M059J (cell line): ENCODE measurements at places on chromosomes 16 and 17.

DNA sequence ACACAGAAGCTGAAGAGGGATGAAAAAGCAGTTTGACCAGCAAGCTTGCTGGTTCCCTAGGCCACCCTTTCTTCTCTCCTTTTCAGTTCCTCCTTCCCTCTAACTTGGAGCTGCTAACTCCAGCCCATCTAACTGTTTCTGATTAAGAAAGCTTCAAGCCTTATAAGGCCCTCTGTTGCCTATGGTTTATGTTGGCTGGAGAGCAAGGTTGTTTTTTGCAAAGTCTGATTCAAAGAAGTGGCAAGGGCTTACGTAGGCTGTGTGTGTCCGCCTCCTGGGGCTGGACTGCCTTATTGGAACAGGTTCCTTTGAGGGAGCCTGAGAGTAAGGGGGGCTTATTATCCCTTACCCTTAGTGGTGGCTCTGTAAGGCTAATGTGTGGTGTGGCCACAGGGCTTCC is 7.1 kb downstream of the AKAP1 start:
- no peak for DNase-seq

GRCh38 chr17:1649844-1650501 is at the start of gene RILP:
Gene RILP, minus strand, starts transcription at chr17:1649866. Its CDS starts 62 bp downstream, at chr17:1649804.
- DNase-seq = peak; percentile 79

DNA sequence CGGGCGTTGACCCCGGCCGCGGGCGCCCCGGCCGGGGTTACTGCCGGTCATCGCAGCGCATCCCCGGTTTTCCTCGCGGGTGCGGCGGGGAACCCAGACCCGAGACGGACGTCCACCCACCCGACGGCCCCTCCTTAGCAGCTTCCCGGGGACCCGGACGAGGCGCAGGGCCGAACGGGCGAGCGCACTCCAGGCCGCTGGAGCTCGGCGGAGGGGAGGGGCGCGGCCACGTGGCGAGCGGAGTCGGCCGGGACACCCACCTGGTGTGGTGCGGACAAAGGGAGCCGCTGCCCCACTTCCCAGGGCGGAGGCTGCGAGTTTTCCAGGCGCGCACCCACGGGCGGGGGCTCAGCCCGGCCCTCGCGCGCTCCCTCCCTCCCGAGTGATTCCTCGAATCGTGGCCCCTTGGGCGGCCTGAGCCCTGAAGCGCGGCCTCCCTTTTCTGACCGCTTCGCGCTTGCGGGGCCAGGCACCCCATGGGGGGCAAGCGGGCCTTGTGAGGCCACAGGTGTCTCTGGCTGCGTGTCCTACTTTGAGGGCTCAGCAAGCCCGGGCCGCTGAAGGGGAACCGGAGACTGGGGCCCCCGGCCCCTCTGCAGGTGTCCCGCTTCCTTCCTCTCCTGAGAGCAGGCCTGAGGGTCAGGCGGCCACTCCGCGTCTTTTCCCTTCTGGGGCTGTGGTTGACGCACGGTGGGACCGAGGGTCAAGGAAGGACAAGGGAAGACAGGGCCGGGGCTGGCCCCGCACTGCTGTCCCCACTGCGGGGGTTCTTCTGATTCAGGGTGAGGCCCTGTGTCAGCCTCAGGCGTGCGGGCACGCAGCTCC is 1.1 kb upstream of the FASN start:
- DNase-seq = no peak

- DNase-seq = no peak
These were observed 221.1 kb upstream of the XYLT1 start for GRCh38 chr16:17691899-17692176.

GRCh38 chr16:11551842-11552241 is 34.9 kb downstream of the LITAF start:
- DNase-seq = no peak

- no peak for DNase-seq
These were observed 65.7 kb downstream of the MAP2K6 start for GRCh38 chr17:69480245-69480644.

DNA sequence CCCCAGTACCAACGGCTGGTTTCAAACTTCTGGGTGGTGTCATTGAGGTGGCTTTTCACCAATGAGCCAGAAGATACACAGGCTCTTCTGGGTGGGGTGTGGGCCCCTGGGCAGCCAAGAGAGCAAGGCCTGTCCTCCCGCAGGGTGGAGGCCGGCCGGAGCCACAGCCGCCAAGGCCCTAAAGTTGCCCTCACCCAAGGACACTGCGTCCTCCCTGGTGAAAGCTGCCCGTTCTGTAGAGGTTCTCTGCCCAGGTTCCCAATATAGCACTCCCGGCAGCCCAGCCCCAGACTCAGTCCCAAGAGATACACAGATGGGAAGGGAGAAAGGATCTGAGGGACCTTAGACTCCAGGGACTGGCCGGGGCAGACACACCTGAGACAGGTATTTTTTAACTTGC is 10.7 kb upstream of the CACNG1 start:
- DNase-seq = no peak

- DNase-seq = peak; percentile 26
These were observed 29.0 kb upstream of the CLEC18B start for GRCh38 chr16:74450236-74450635.

GRCh38 chr17:44548376-44549230 is 8.7 kb upstream of the FZD2 start:
- DNase-seq = no peak

GRCh38 chr17:46082257-46082656 is 83.2 kb downstream of the STH start:
- DNase-seq = no peak

DNA sequence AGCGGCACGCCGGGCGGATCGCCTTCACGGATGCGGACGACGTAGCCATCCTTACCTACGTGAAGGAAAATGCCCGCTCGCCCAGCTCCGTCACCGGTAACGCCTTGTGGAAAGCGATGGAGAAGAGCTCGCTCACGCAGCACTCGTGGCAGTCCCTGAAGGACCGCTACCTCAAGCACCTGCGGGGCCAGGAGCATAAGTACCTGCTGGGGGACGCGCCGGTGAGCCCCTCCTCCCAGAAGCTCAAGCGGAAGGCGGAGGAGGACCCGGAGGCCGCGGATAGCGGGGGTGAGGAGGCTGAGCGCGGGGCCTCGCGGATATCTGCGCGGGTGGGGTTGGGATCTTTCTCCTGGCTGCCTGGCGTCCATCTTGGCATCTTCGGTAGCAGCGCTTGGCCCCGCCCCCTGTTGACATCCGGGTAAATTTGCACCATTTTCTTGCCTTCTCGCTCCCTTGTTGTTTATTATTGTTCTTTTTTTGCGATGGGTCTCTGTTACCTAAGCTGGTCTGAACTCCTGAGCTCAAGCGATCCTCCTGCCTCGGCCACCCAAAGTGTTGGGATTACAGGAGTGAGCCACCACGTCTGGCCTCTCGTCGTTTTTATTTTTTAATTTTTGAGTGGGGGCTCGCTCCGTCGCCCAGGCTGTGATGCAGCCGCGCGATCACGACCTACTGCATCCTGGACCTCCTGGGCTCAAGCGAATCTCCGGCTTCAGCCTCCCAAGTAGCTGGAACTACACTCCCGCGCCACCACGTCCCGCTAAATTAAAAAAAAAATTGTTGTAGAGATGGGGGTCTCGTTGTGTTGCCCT is 898 bp downstream of the TERF2IP start:
- peak; percentile 74 for DNase-seq

DNA sequence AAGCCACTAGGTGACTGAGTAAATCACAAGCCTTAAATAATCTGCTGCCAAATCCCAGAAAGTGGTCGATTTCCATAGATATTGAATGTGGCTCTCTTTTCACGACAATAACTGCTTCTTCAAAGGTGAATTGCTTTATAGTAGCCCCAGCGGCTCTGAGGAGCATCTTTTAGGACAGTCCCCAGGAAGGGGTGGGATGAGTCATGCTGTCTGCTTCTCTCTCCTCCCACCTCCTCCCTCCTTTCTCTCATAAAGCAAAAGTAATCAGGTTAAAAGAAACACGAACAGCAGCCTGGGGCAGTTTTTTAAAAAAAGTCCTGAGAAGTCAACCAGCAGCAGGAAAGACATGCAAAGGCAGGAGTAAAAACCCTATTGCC is 1.8 kb downstream of the KIAA0513 start:
- peak; percentile 93 for DNase-seq

DNA sequence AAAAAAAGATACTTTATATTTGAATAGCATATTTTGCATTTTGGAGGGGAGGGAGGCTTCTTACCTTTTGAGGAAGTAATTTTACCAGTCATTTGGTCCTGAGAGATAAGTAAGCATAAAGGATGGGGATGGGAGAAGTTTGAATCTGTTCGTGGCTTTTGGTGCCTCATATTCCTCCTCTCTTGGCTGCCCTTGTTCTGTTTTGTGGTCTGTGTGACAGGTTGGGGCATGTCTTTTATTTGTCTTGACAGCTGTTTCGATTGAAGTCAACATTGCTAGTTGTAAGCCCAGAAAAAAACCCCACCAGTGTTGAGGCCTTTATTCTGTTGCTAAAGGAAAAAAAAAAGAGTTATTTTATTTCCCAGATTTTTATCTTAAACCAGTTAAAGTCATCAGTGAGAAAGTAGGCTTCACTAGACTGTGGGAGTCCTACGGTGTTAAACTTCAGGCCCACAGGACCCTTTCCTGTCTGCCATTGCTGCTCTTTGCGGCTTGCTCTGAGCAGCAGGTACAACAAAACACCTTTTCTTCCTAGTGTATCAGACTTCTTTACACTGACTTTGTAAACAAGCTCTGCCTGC is 11.4 kb downstream of the SLC7A6 start:
- DNase-seq = no peak

DNA sequence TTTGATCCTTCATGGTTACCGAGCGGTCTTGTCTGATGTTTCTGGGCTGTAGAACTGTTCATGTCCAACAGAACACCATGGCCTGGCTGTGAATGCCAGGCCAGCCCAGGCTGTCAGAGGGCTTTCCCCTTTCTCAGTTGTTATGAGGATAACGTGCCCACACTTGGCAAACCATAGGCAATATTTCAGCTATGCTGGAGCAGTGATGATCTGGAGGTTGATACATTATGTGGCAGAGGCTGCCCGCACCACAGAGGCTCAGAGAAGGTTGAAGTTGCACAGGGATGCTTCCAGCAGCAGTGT is 92.9 kb downstream of the C16orf78 start:
- DNase-seq = no peak

DNA sequence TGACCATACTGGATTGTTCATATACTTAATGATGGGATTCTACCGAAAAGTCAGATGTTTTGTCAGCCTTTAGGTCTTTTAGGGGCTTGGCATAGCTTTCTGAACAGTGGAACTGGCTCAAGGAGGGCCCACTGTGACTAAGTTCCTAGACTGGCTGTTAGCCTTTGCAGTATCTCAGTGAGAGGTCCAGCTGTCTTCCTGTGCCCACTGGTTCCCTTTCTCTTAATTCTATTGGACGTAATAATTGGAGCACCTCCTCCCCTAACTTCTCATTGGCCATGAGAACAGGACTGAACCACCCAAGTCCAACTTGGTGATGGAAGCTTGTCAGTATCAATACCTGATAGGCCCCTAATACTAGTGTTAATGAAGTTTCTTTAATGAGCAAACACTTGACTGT is 13.5 kb downstream of the KPNA2 start:
- peak; percentile 35 for DNase-seq

GRCh38 chr17:74892013-74892841 is 1.2 kb downstream of the FADS6 start:
- DNase-seq = no peak

- no peak for DNase-seq
These were observed 757.0 kb downstream of the CDH11 start for GRCh38 chr16:64364894-64365293.

DNA sequence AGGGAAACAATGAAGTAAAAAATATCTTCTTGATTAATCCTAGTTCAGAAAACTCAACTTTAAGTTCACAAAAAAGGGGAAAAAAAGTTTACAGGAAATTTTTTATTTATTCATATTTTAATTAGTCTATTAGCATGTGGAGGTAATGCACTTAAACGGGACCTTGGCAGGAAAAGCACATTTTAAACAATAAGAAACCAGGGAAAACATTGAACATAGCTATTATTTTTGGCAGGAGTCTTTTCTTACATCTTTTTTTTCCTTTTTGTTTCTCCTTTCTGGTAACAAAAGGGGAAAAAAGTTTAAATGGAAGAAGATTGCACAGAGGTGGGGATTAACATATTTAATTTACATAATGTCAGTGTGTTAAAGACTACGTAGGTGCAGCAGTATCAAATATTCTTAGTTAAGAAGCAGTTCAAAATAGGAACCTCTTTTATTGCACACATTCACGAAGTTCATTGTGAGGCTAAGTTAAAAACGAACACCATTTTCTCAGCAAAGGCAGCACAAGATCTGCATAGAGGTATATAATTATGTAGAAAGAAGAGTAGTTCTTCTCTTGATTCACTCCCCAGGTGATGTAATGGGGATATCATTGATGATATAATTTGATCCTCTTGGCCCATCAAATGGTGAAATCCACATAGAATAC is 940.5 kb downstream of the CDH11 start:
- DNase-seq = no peak

DNA sequence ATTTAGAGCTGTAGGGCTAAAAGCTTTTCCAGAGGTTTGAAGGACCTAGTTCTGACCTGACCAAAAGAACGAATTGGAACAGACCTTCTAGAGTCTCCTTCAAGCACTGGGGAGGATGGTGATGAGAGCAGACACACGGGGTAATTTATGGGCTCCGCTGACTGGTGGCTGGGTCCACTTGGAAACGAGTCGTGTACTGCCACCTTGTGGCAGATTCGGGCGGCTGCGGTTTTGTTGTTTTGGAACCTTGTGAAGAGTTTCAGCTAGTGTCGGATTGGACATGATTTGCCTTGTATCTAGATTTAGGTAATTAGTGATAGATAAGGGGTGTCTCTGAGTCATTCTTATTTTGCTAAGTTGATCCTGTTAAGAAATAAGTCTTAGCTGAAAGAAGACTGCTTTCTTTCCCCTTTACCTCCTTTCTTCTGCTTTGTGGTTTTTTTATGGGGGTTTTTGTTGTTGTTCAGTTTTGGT is 98.9 kb downstream of the AATF start:
- DNase-seq = peak; percentile 73
